ENCODE measurements at places on chromosomes 3 and 15.

- no peak for DNase-seq
Observed at GRCh38 chr3:33942483-33943150, 144.2 kb downstream of the PDCD6IP start.

GRCh38 chr3:33250712-33251111, 26.5 kb upstream of the FBXL2 start:
- no peak for DNase-seq

- DNase-seq = no peak
Observed at GRCh38 chr3:103609472-103609871, 1174.7 kb downstream of the ZPLD1 start.

- DNase-seq = no peak
Observed at GRCh38 chr3:120143676-120144075, 49.4 kb upstream of the GSK3B start.

GRCh38 chr3:107710851-107711250, 188.1 kb downstream of the BBX start:
- DNase-seq = no peak

DNA sequence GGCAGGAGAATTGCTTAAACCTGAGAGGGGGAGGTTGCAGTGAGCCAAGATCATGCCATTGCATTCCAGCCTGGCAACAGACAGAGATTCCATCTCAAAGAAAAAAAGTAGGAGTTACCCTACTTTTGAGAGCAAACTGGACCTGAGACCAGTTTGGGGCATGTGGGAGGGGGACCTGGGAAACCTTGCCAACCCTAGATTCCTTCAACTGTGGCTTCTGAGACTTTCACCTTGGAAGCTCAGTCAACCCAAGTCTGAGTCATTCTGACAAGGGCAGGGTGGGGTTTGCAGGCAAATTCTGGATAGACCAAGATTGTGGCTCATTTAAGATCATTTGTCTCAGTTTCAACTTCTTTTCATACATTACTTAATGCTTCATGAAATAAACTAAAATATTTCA, 23.8 kb upstream of the SIAH2 start:
- DNase-seq = no peak

GRCh38 chr3:78165876-78166275, 1126.0 kb downstream of the ROBO2 start:
- DNase-seq = no peak

Data from cerebellar cortex (tissue), 1 donor.